ENCODE measurements at places on chromosomes 13 and 19.

- no peak overlapping the region for H3K27ac ChIP-seq
- H3K27me3 ChIP-seq: peaks cover 55% of the 10 kb centered on the region
- H3K4me3 ChIP-seq: no peak overlapping the region
- H3K4me1 ChIP-seq: no peaks in the 10 kb centered on the region
- no peak for DNase-seq
Measured at GRCh38 chr19:55440411-55441105, 2.5 kb downstream of the SHISA7 start.

DNA sequence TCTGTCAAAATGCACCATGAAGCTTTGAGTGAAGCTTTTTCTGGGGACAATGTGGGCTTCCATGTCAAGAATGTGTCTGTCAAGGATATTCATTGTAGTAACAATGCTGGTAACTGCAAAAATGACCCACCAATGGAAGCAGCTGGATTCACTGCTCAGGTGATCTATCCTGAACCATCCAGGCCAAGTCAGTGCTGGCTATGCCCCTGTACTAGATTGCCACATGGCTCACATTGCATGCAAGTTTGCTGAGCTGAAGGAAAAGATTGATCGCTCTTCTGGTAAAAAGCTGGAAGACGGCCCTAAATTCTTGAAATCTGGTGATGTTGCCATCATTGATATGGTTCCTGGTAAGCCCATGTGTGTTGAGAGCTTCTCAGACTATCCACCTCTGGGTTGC is 12.7 kb downstream of the GPR42 start:
- no peaks in the 10 kb centered on the region for H3K27me3 ChIP-seq
- no peak for DNase-seq
- no peak overlapping the region for H3K27ac ChIP-seq
- no peak overlapping the region for H3K4me3 ChIP-seq

GRCh38 chr13:75486146-75487062 is 4.4 kb upstream of the TBC1D4 start:
- H3K27me3 ChIP-seq: no peaks in the 10 kb centered on the region
- no peaks in the 10 kb centered on the region for H3K36me3 ChIP-seq
- H3K27ac ChIP-seq: no peak overlapping the region
- peaks cover 20% of the 10 kb centered on the region for H3K4me1 ChIP-seq
- DNase-seq: no peak

DNA sequence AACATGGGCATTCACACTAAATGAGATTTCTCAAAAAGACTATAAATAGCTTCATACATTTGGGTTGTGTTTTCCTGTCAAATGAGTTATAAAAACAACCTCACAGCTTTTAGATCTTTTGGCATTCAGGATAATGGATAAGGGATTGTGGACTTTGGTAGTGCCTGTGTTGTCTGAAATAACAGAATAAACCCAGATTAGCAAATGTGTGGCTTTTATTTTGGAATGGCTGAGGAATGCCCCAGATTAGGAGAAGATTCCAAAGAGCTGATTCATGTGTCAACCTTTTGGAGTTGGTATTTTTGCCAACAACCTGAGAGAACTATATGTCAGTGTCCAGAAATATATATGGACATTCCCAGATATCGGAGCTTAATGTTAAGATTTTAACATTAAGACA is 164.7 kb downstream of the MTUS2 start:
- no peak overlapping the region for H3K4me3 ChIP-seq
- H3K27me3 ChIP-seq: no peaks in the 10 kb centered on the region
- H3K27ac ChIP-seq: no peak overlapping the region
- no peaks in the 10 kb centered on the region for H3K4me1 ChIP-seq
- H3K36me3 ChIP-seq: no peaks in the 10 kb centered on the region

GRCh38 chr19:35750167-35750566 is 1.8 kb downstream of the LIN37 start:
- no peak overlapping the region for H3K4me3 ChIP-seq
- no peak for DNase-seq
- H3K36me3 ChIP-seq: no peaks in the 10 kb centered on the region

Data from adrenal gland (tissue), 19 donors.